Tibial nerve (tissue), 4 donors: ENCODE measurements at places on chromosomes 11 and 22. TPM values are rescaled to one million over a fixed set of nuclear protein-coding genes. Genes with fewer than 3 reads are reported as not detected.
A peak's percentile ranks its signal among the peaks of the same experiment; 100 is the strongest.

DNA sequence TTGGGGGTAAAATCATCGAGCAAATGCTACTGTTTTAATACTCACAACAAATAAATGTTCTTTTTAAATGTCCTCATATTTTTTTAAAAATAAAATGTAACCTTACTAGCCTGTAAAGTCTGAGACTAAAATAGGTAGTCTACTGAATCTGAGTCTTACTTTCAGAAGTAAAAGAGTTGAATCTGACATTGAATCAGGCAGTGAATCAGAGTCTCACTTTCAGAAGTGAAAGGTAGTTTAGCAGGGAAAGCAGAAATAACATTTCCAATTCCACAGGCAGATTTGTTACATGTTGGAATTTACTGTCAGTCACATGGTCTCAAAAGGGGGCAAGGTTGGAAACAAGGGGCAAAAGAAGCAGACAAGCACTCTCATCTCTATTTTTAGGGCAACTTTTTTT is 143.0 kb downstream of the ELP4 start:
- H3K27ac ChIP-seq, result no peak overlapping the region
- no peaks in the 10 kb centered on the region for H3K4me1 ChIP-seq
- DNase-seq, result no peak
- H3K27me3 ChIP-seq, result no peaks in the 10 kb centered on the region
- no peak overlapping the region for H3K4me3 ChIP-seq

- H3K4me3 ChIP-seq, result no peak overlapping the region
- no peaks in the 10 kb centered on the region for H3K36me3 ChIP-seq
These were observed 22.8 kb downstream of the OSBP2 start for GRCh38 chr22:30717331-30717921.

Gene CLTCL1
- 22.6 TPM for total RNA-seq

Gene DGAT2
- total RNA-seq, result 47.9 TPM

- H3K36me3 ChIP-seq, result no peaks in the 10 kb centered on the region
- H3K27me3 ChIP-seq, result no peaks in the 10 kb centered on the region
- no peaks in the 10 kb centered on the region for H3K4me1 ChIP-seq
- no peak overlapping the region for H3K27ac ChIP-seq
- no peak overlapping the region for H3K4me3 ChIP-seq
- no peak for DNase-seq
These were observed 38.1 kb upstream of the FAM181B start for GRCh38 chr11:82771781-82772180.

DNA sequence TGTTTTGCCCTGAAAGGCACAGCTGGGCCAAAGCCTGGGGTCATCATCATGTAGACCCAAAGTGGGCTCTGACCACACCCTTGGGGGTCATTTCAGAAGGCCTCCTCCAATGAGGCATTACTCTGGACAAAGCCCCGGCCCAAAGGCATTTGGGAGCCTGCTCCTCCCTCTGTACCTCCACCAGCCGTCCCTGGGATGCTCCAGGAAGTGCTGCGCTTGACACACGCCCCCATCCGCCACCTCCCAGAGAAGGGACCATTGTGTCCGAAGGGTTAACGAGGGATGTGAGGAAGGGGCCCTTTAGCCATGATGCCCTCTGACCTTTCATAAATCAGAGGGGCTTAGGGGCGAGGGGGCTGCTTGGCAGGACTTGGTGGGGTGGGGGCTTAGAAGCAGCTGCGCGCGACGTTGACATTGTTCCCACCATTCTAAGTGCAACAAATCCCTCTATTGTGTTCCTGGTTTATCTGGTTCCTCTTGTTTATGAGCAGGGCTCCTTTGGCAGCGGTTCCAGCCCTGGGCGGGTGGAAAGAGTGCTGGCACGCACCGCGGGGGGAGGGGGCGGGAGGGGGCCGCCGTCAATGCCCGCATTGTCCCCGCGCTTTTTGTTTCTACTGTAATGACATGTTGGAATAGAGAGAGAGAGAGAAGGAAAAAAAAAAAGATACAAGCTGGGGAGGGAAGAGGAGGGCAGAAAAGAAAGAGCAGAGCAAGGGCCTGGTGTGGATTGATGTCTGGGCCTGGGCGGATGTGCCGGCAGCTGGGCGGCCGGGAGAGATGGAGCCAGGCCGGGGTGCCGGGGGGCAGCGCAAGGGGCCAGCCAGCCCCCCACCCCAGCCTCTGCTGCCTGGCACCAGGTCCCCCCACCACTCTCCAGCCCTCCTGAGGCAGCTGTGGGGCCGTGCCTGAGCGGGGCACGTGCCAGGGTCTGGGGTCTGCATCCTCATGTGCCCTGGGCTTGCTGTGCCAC is 32.1 kb upstream of the SOX10 start:
- no peaks in the 10 kb centered on the region for H3K27me3 ChIP-seq
- DNase-seq, result peak; percentile 59
- H3K36me3 ChIP-seq, result no peaks in the 10 kb centered on the region
- no peaks in the 10 kb centered on the region for H3K4me1 ChIP-seq
- peak overlapping the region; percentile 85 for H3K27ac ChIP-seq

DNA sequence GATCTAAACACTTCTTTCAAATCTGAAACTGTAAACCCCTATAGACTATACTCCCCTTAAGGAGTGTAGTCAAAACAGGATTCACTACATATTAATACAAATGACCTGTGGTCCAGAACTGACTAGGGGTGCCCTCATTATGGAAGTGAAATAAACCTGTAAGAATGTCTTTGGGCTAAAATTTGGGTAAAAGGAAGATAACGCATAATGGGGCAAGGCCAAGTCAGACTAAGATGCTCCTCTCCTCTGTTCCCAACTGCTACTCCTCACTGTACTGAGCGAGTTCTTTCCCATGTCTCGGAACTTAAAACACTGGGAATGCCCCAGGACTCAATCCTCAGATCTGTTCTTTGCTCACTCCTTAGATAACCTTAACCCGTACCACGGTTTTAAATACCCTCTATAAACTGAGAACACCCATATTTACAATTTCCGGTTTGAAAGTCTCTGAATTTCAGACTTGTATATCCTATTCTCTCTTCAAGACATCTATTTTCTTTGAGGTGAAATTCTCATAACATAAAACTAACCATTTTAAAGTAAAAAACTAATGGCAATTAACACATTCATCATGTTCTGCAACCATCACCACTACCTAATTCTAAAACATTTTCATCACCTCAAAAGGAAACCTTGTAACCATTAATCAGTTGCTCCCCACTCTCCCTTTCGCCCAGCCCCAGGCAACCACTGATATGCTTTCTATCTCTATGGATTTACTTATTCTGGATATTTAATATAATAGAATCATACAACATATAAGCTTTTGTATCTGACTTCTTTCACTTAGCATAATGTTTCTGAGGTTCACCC is 4.0 kb downstream of the THAP12 start:
- peaks cover 11% of the 10 kb centered on the region for H3K4me1 ChIP-seq
- no peak overlapping the region for H3K27ac ChIP-seq
- DNase-seq, result no peak
- no peaks in the 10 kb centered on the region for H3K27me3 ChIP-seq

GRCh38 chr11:1148752-1149180 is 9.0 kb upstream of the MUC5AC start:
- H3K27me3 ChIP-seq, result peaks cover 7% of the 10 kb centered on the region
- H3K36me3 ChIP-seq, result no peaks in the 10 kb centered on the region
- DNase-seq, result no peak
- H3K27ac ChIP-seq, result no peak overlapping the region

Gene STIP1
- total RNA-seq, result 79.5 TPM

DNA sequence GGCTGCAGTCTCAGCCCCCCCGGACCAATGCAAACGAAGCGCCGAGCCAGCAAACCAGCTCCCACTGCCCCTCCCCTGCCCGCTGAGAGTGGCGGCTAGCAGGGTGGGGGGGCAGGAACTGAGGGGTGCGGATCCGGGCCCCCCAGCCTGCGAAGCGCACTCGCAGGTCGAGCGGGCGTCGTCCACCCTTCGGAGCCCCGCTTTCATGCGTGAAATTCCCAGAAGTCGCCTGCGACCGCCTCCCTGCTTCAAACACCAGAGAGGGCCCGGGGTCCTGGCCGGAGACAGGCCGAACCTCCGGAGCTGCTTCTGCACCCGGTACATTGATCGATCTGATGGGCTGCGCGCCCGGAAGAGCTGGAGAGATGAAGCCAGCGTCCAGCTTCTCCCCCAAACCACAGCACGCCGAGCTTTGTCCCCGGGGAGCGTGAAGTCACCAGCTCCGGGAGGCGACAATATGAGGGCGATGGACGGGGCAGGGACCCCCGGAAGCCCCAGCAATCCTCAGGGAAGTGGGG is 646 bp upstream of the PATZ1 start:
- peak; percentile 32 for DNase-seq
- H3K4me1 ChIP-seq, result peaks cover 22% of the 10 kb centered on the region
- no peaks in the 10 kb centered on the region for H3K27me3 ChIP-seq
- peak overlapping the region; percentile 92 for H3K4me3 ChIP-seq
- H3K27ac ChIP-seq, result peak overlapping the region; percentile 88
- no peaks in the 10 kb centered on the region for H3K36me3 ChIP-seq

DNA sequence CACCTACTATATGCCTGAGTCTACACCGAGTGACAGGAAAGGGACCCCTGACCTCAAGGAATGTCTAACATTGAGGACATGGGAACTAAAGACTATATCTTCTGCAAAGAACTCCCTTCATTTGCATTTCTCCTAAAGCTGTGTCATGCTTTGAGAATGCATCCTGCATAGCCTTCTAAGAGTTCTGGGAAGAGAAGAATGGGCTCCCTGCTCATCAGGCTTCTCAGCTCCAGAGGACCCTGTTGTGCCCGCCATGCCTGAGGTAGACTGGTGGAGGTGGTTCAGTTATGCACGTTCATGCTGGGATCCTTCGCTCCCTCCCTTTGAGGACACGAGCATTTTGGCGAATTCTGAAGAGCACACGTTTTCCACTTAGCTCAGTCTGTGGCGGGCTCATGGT is 63.3 kb downstream of the GRIK4 start:
- no peak overlapping the region for H3K4me3 ChIP-seq
- H3K27ac ChIP-seq, result no peak overlapping the region
- H3K27me3 ChIP-seq, result no peaks in the 10 kb centered on the region
- DNase-seq, result no peak

DNA sequence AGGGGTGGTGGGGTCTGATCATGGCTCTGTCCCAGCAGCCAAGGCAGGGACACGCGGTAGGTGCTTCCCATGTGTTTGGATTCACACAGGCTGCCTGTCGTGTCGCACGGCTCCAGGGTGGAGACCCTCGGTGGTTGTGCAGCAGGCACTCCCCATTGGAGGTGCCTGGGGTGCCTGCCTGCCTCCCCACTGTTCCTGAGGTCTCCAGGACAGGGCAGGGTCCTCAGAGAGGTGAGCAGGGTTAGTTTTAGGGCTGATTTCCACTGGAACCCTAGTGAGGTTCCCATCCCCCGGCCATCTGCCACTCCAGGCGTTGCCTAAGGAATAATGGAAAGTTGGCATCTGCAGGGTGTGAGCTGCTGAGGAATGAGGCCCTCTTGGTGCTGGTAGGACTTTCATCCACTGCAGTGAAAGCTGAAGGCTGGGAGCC is 32.3 kb downstream of the OSBPL5 start:
- peak overlapping the region; percentile 87 for H3K27ac ChIP-seq
- no peaks in the 10 kb centered on the region for H3K36me3 ChIP-seq
- H3K27me3 ChIP-seq, result no peaks in the 10 kb centered on the region
- no peaks in the 10 kb centered on the region for H3K4me1 ChIP-seq
- DNase-seq, result no peak

Gene GRIA4
- total RNA-seq, result not detected

DNA sequence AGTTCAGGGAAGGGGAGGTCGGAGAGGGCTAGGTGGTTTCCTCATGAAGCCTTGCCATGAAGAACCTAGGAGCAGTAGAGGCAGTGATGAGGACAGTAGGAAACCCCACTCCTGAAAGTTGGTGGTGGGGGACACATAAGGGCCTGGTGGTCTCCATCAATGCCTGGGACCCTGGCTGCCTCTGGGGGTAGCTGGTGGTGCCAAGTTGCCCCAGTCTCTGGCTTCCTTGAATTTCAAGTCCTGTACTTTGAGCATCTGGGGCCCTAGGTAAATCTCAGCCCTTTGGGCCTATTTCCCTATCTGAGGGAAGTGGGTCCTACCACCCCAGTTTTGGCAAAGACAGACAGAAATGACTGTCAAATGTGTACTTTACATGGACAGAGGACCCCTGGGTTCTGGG is 28.1 kb downstream of the AMPD3 start:
- H3K36me3 ChIP-seq, result no peaks in the 10 kb centered on the region
- no peak overlapping the region for H3K4me3 ChIP-seq
- no peaks in the 10 kb centered on the region for H3K27me3 ChIP-seq
- DNase-seq, result no peak
- H3K4me1 ChIP-seq, result no peaks in the 10 kb centered on the region

DNA sequence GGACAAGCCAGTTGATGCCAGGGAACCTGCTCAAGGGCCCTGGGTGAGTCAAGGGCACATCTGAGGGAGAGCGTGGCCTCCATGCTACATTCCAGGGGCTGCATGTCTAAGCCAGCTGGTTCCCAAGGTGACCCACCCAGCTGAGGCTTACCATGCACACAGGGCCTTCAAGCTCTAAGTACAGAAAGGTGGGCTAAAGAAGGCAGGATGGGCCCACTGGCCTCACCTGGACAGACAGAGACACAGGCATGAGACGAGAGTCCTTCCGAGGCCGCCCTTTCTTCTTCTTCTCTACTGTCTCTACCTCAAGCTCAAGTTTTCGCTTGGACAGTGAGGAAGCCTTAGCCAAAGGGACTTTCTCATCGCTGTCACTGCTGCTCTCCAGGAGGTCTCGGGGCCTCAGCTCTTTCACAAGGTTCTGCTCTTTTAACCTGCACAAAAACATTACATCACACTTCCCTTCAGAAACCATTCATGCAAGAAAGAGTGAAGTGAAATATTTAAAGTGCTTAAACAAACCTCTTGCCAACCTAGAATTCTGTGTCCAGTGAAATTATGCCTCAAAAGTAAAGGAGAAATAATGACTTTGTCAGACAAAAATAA is 69.9 kb downstream of the HIRA start:
- H3K4me1 ChIP-seq, result no peaks in the 10 kb centered on the region
- H3K4me3 ChIP-seq, result no peak overlapping the region
- no peak for DNase-seq
- H3K36me3 ChIP-seq, result peaks cover 100% of the 10 kb centered on the region
- H3K27me3 ChIP-seq, result no peaks in the 10 kb centered on the region

- DNase-seq, result peak; percentile 27
- H3K4me1 ChIP-seq, result peaks cover 36% of the 10 kb centered on the region
- no peak overlapping the region for H3K4me3 ChIP-seq
These were observed 138.5 kb downstream of the SWAP70 start for GRCh38 chr11:9802291-9802861.

Gene INPP5J
- total RNA-seq, result 0.44 TPM

Gene TP53I11
- 55.7 TPM for total RNA-seq

DNA sequence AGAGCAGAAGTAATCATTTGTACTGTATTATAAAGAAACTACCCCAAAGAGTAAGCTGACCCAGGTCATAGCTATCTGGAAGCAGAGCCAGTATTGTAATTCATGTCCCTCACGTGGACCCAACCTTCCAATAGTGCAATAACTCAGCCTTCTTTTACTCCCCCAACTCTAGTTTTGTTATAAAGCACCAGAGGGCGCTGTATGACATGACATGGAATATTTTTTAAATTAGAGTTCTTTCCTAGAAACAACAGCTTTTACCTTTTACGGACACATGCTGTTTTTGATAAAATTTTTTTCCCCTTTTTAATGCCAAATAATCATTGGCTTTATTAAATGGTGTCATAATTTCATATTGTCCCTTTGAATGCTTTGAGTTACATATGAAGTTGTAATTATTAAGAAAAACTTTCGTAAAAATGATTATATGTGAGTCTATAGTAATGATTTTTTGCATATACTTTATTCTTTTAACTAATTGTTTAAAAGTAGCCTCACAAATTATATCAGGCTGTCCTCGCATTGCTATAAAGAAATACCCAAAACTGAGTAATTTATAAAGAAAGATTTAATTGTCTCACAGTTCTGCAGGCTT is 76.9 kb downstream of the DKK3 start:
- no peaks in the 10 kb centered on the region for H3K36me3 ChIP-seq
- no peak for DNase-seq
- no peak overlapping the region for H3K27ac ChIP-seq
- H3K27me3 ChIP-seq, result no peaks in the 10 kb centered on the region
- no peaks in the 10 kb centered on the region for H3K4me1 ChIP-seq

Gene C11orf52
- total RNA-seq, result 6.9 TPM
